ENCODE measurements at places on chromosomes 3 and 15. TPM values are rescaled to one million over a fixed set of nuclear protein-coding genes. Genes with fewer than 3 reads are reported as not detected.

Gene TF
- 2.2 TPM for total RNA-seq

Gene P2RY12
- total RNA-seq = not detected

Gene NPAP1
- 0.35 TPM for total RNA-seq

Gene C3orf70
- 0.28 TPM for total RNA-seq

Gene PRKCI
- total RNA-seq = 7.7 TPM

- no peak overlapping the region for H3K27ac ChIP-seq
- H3K27me3 ChIP-seq = no peaks in the 10 kb centered on the region
- no peak overlapping the region for H3K4me3 ChIP-seq
- no peaks in the 10 kb centered on the region for H3K36me3 ChIP-seq
- DNase-seq = no peak
- H3K4me1 ChIP-seq = no peaks in the 10 kb centered on the region
Observed at GRCh38 chr3:156492801-156493261, 62.1 kb downstream of the SSR3 start.

- no peak for DNase-seq
- H3K4me3 ChIP-seq = no peak overlapping the region
- no peaks in the 10 kb centered on the region for H3K36me3 ChIP-seq
- H3K27me3 ChIP-seq = no peaks in the 10 kb centered on the region
- H3K27ac ChIP-seq = no peak overlapping the region
Observed at GRCh38 chr3:112557976-112558375, 3.8 kb downstream of the ATG3 start.

DNA sequence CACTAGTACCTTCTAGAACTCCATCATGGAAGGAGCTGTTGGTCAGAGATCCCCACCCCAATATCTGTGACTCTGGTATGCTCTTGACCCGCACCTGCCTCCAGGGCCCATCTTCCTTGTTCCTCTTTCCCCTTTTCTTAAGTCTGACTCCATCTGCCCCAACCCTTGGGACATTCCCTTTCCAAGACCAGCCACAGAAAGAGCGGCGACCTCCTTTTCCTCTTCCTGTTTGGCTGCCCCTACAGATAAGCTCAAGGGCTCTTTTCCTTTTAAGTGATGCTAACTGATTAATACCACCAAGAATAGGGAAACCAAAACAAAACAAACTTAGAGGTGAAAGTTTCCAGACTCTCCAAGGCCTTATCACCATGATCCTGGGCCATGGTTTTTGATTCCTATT, 21.9 kb upstream of the ATP8B4 start:
- H3K4me1 ChIP-seq = no peaks in the 10 kb centered on the region
- H3K27ac ChIP-seq = no peak overlapping the region
- no peak overlapping the region for H3K4me3 ChIP-seq
- no peak for DNase-seq
- H3K36me3 ChIP-seq = no peaks in the 10 kb centered on the region

GRCh38 chr3:153657461-153657860, 463.7 kb upstream of the ARHGEF26 start:
- DNase-seq = no peak
- no peaks in the 10 kb centered on the region for H3K36me3 ChIP-seq
- no peaks in the 10 kb centered on the region for H3K4me1 ChIP-seq

GRCh38 chr3:29440413-29441305, 159.8 kb downstream of the RBMS3 start:
- peak overlapping the region; percentile 17 for H3K4me3 ChIP-seq
- H3K27me3 ChIP-seq = no peaks in the 10 kb centered on the region
- H3K27ac ChIP-seq = no peak overlapping the region
- H3K36me3 ChIP-seq = no peaks in the 10 kb centered on the region
- no peaks in the 10 kb centered on the region for H3K4me1 ChIP-seq

- no peak for DNase-seq
- no peaks in the 10 kb centered on the region for H3K4me1 ChIP-seq
- H3K4me3 ChIP-seq = no peak overlapping the region
Observed at GRCh38 chr3:22981166-22981565, 222.0 kb upstream of the UBE2E2 start.

DNA sequence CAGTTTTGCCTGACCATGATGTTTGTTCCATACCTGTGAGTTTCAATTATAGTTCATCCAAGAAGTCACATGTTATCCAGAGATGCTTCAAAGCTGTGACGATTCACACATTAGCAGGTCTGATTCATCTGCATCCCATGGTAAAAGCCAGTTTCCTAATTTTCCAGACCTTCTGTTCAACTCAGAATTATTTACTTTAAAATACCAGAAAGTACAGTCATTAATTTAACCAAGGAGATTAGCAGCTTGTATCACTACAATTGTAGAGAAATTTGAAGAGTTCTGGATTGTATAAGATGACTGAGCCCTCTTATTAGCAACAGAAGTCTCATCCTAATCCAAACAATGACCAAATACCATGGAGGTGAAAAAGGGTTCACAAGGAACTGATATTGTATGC, 76.1 kb upstream of the THBS1 start:
- no peaks in the 10 kb centered on the region for H3K4me1 ChIP-seq
- no peak overlapping the region for H3K4me3 ChIP-seq
- no peaks in the 10 kb centered on the region for H3K27me3 ChIP-seq

DNA sequence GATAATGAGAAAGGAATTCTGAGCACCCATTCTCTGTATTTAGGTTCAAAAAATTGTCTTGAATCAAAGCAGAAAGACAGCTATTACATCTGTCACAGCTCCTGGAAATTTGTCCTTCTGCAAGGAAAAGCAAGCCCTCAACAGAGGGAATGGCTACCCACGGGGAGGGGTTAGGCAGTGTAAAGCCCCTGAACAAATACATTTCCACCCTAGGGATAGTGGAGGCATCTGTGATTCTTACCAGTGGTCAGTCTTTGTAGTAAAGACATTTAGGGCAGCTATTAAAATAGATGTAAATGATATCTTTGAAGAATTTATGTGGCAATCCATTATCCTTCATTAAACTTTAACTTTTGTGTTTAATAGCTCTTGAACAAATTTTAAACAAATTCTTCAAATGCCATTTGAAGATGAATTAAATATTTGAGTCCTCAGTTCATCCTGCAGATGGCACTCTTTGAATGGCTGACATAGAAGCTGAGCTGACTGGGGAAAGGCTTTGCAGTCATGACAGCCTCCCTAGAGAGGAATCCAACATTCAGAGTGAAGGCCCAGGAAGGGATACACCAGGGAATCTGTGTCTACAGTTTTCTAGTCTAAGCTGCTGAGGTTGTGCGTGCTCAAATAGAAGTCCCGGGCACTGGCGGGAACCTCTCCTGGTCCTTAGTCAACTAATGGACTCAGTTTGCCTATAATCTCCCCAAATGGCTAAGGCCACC, 359.7 kb upstream of the ROPN1 start:
- H3K27ac ChIP-seq = no peak overlapping the region
- H3K4me1 ChIP-seq = no peaks in the 10 kb centered on the region
- H3K36me3 ChIP-seq = no peaks in the 10 kb centered on the region
- H3K4me3 ChIP-seq = no peak overlapping the region

DNA sequence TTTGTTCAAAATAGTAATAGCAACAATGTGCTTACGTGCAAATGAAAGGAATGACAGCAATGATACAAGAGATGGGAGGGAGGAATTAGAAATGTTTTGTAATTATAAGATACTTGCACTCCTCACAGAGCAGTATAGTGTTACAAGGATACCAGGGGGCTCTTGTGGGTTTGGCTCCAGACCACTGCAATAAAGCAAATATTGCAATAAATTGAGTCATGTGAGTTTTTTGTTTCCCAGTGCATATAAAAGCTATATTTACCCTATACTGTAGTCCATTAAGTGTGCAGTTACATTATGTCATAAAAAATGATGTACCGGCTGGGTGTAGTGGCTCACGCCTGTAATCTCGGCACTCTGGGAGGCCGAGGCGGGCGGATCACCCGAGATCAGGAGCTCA, 864.3 kb downstream of the NSUN3 start:
- H3K4me1 ChIP-seq = no peaks in the 10 kb centered on the region

- peak overlapping the region; percentile 63 for H3K4me3 ChIP-seq
- peaks cover 9% of the 10 kb centered on the region for H3K4me1 ChIP-seq
- no peaks in the 10 kb centered on the region for H3K36me3 ChIP-seq
Observed at GRCh38 chr3:49170744-49171118, 667 bp upstream of the KLHDC8B start.

GRCh38 chr15:42404461-42405235, 45.3 kb downstream of the CAPN3 start:
- H3K4me3 ChIP-seq = no peak overlapping the region
- H3K4me1 ChIP-seq = no peaks in the 10 kb centered on the region
- DNase-seq = no peak
- no peaks in the 10 kb centered on the region for H3K36me3 ChIP-seq
- no peak overlapping the region for H3K27ac ChIP-seq
- no peaks in the 10 kb centered on the region for H3K27me3 ChIP-seq

DNA sequence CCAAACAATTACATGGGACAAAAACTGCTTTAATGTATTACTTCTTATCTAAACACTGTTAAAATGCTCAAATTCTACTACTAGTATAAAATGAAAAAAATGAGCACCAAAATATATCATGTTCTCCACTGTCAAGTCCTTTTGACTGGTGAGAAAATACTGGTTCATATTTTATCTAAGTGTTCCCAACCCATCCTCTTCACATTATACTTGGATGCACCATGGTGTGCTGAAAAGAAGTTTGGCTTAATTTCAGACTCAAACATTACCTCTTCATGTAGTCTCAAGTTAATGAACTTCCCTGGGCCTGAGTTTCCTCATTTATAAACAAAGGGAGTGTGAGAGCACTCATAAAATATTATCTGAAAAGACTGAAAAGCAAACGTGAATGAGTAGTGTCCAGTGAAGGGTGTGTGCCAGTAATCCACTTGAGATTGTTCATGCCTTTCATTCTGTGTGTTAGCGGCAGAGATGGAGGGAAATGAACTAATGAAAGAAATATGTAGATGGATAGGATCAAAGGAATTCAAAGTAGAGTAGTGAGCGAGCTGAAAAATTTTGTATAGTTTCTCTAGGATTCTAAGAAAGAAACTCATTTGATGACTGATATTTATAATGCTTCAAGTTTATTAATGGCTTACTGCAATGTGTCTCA, 263.2 kb downstream of the NLGN1 start:
- no peaks in the 10 kb centered on the region for H3K4me1 ChIP-seq
- DNase-seq = no peak
- no peak overlapping the region for H3K4me3 ChIP-seq
- no peaks in the 10 kb centered on the region for H3K36me3 ChIP-seq
- no peaks in the 10 kb centered on the region for H3K27me3 ChIP-seq
- no peak overlapping the region for H3K27ac ChIP-seq

DNA sequence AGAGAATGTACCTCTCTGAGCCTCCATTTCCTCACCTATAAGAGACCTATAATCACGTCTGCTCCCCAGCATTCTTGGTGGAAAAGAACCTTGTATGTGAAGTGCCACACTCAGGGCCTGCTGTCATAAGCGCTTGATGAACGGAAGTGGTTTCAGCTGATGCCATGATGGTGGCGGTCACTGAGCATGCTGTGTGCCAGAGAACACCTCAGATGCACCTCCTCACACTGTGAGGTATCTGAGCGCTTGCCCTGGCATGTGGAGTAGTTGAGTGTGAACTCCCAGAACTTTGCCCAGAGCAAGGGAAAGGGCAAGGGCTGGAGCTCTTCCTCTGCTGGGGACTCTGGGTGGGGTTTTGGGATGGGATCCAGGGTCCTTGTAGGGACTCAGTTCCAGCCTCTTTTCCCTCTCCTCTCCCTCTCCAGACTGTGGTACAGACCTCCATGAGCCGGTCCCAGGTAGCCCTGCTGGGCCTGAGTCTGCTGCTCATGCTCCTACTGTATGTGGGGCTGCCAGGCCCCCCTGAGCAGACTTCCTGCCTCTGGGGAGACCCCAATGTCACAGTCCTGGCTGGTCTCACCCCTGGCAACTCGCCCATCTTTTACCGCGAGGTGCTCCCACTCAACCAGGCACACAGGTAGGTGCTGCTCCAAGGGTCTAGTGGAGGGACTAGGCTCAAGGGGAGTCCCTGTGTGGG, 2.7 kb downstream of the ABHD14A start:
- no peak overlapping the region for H3K4me3 ChIP-seq
- H3K4me1 ChIP-seq = peaks cover 16% of the 10 kb centered on the region
- H3K27ac ChIP-seq = no peak overlapping the region
- peak; percentile 72 for DNase-seq
- H3K36me3 ChIP-seq = no peaks in the 10 kb centered on the region

GRCh38 chr3:112811917-112812660, 34.6 kb downstream of the CD200R1L start:
- H3K27me3 ChIP-seq = no peaks in the 10 kb centered on the region
- H3K4me3 ChIP-seq = no peak overlapping the region
- no peak overlapping the region for H3K27ac ChIP-seq
- no peak for DNase-seq
- H3K36me3 ChIP-seq = no peaks in the 10 kb centered on the region

DNA sequence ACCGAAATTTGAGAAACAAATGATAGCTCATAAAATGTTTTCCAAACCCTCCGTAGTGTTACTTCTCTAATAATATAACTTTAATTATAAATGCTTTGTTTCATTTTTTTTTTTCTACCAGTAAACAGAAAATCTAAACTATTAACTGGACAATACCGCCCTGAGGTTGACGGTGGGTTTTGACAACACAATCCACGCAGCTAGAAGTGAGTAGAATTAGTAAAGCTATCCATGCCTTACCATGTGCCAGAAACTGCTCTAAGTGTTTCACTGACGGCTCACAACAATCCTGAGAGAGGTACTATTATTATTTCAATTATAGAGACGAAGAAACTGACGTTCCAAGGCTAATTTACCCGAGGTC, 410 bp downstream of the NDUFAF1 start:
- peak overlapping the region; percentile 79 for H3K27ac ChIP-seq
- DNase-seq = no peak
- no peaks in the 10 kb centered on the region for H3K36me3 ChIP-seq
- H3K4me3 ChIP-seq = peak overlapping the region; percentile 71

DNA sequence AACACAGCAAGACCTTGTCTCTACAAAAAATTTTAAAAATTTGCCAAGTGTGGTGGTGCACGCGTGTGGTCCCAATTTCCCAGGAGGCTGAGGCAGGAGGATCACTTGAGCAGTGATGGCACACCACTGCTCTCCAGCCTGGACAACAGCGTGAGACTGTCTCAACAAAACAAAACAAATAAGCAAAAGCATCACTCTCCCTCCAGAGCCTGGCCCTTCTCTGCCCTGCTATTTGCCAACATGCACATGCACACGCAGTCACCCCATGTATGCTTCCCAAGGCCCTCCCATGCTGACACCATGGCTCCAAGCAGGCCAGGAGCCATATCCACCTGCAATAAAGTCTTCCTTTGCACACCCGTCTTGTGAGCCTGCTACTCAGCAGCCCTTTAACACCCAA, 2.1 kb downstream of the KIF9 start:
- no peaks in the 10 kb centered on the region for H3K36me3 ChIP-seq
- peaks cover 12% of the 10 kb centered on the region for H3K4me1 ChIP-seq
- H3K4me3 ChIP-seq = no peak overlapping the region
- DNase-seq = no peak

DNA sequence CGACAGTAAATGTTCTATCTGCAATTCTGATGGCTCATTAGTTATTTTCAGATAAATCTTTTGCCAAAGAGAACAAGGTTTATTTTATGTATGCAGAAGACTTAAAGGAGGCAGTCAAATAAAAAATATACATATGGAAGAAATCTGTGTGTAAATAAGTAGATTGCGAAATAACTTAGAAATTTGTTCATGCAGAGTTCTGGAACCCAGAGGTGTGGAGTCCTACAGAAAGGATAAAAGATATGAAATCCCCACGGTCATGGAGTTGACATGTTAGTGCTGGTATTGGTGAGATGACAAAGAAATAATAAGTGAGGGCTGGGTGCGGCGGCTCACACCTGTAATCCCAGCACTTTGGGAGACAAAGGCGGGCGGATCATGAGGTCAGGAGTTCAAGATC, 111.2 kb upstream of the CFAP20DC start:
- no peak overlapping the region for H3K27ac ChIP-seq
- no peak overlapping the region for H3K4me3 ChIP-seq
- no peaks in the 10 kb centered on the region for H3K36me3 ChIP-seq
- no peaks in the 10 kb centered on the region for H3K4me1 ChIP-seq

All from pancreas (tissue), 10 donors.